ENCODE measurements at places on chromosomes 3 and 15.

DNA sequence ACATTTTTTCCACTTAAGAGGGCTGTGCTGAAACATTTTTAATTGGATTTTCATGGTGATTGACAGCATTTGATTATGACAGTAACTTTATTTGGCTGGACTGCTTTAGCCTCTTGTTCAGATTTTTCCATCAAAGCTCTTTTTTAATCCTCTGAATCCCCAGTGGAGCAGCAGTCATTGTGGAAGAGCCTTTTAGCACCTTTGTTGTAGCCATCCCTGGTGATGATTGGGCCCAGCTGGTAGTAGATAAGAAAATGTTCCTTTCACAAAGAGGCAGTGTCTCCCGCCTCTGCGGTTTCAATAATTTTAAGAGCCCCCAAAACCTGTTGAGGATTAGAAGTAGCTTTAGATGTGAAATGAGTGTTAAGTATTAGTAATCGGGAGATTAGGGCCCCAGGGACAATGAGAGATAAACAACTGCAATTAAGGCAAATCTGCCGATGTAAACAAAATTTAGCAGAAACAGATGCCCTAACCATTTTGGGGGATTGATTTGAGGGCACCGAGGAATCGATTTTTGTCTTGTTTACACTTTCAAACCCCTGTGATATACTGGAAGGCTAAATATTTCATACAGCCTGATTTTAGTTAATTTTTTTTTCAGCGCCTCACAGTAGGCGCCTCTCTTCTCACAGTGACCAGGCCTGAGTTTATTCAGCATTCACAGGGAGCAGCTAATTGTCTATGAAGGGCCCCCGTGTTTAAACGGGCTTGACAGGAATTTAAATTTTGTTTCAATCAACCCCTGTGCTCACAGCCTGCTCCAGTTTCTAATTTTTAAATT, 43.2 kb upstream of the SKOR1 start:
- DNase-seq = no peak

DNA sequence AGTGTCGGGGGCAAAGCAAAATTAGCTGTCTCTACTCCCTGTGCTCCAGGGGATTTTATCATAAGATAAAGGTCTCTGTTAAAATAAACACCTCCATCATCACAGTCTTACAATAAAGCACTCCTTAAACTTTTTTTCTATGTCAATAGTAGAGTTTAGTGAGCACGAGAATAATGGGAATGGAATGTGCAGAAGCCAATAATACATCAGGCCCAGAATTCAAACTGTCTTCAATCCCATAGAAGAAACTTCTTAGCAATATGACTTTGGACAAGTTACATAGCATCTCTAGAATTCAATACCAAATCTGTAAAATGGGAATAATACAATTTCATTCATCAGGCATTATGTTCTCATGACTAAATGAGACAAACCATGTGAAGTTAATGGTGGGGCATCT, 49.0 kb upstream of the EPHA3 start:
- no peak for DNase-seq

DNA sequence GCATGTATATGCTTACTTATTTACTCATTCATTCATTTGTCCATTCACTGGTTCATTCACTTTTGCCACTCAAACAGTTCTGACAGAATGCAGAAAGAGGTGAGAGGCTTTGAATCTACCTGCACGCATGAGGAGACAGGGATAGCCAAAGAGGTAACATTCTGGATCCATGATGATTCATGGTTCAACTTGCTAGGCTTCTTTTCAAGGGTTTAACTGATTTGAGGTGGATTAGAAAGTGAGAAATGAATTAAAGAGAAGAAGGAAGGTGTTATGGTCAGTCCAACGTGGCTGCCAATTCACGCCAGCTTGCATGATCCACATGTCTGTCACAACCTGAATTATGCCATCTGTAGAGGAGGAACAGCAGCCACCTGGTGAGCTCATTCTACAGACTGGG, 260.6 kb downstream of the ARRDC4 start:
- no peak for DNase-seq

DNA sequence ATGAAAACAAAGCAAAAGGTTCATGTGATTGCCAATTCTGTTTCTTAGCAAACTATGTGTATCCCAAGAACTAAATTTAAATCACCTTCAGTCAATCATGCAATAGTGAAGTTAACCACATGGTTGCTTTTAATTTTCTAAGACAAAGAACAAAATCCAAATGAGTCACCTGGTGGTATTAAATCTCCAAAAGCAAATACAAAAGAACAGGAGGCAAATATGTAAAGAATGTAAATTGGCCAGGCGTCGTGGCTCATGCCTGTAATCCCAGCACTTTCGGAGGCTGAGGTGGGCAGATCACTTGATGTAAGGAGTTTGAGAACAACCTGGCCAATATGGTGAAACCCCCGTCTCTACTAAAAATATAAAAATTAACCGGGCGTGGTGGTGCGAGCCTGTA, 54.2 kb upstream of the PIK3R4 start:
- no peak for DNase-seq

DNA sequence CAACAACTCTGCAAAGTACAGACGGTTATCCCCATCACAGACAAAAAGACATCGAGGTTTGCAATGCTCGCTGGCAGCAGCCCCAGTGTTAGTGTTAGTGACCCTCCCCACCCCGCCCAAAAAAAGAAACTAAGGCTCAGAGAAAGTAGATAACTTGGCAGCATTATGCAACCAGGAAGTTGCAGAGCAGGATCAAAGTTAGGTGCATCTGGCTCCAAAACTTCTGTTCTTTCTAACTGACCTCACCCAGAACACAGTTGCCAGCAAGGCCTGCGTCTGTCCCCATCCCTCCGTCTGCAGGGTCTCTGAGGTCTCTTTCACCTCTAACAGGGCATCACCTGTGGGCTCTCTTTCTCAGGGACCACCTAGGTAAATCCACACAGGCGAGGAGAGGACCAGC, 51.5 kb downstream of the BDH1 start:
- DNase-seq = no peak

GRCh38 chr3:128190501-128190900, 37.2 kb downstream of the EEFSEC start:
- DNase-seq = no peak

GRCh38 chr15:34993412-34993811, 5.3 kb upstream of the ZNF770 start:
- DNase-seq = no peak

DNA sequence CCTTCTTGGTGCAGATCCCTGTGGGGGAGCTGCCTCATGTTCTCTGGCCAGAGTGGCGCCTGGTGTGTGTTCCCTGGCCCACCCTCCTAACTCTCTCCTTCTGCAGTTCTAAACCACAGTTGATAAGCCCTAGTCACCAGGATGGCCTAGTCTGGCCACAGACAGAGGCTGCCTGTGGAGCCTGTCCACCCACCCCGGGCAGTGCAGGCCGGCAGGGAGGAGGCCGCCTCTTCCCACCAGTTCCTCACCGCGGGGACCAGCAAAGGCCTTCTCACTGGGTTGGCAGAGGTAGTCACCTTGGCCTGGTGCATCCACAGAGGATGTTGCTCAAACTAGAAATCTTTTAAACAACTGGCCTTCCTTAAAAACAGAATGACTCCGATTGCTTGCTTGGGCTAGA, 276.4 kb upstream of the TTC14 start:
- no peak for DNase-seq

GRCh38 chr3:16362770-16363169, 97.8 kb downstream of the OXNAD1 start:
- no peak for DNase-seq
